ENCODE measurements at places on chromosomes 12 and 14.

- no peak for DNase-seq
Observed at GRCh38 chr12:20434996-20435395, 66.7 kb downstream of the PDE3A start.

DNA sequence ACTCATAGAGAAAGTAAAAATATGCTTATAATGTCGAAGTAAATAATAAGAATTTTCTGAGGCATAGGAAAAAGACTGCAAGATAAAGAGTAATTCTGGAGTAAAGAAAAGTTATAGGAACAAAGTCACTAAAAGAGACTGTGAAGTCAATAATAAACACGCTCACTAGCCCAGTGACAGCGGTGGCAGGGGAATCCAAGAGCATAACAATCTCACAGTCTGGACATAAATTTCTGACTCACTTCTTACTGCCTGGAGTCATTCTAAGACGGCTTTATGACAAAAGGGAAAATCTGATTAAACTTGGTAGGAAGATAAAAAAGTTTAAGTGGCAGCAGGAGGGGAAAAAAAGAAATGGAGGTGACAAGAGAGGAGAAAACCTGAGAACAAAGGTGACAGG lies 56.4 kb upstream of the GRIP1 start:
- DNase-seq = no peak

GRCh38 chr12:66397574-66398290 lies 95.4 kb downstream of the HELB start:
- DNase-seq = no peak

GRCh38 chr14:105508069-105508468 lies 17.0 kb downstream of the TEDC1 start:
- DNase-seq = no peak

- no peak for DNase-seq
Observed at GRCh38 chr12:26471560-26471959, 276.2 kb downstream of the SSPN start.
